ENCODE measurements at places on chromosomes 4 and X.
A peak's percentile ranks its signal among the peaks of the same experiment; 100 is the strongest.

DNA sequence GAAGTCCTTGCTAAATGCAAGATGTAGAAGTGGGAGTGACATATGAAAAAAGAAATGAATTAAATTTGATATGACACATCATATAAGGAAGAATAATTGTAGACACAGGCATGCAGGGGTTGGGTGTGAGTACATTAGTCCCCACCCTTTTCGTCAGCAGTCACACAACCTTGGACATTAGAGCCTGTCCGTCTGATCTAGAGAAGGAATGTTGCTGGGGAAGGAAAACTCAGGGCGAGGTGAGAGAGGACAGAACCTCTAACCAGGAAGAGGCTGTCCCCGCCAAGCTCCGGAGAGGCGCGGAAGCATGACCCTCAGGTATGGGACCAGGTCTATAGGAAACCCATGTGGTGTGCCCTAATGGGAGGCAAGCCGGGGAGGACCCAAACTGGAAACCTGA, 102.1 kb downstream of the RELL1 start:
- no peak for DNase-seq

DNA sequence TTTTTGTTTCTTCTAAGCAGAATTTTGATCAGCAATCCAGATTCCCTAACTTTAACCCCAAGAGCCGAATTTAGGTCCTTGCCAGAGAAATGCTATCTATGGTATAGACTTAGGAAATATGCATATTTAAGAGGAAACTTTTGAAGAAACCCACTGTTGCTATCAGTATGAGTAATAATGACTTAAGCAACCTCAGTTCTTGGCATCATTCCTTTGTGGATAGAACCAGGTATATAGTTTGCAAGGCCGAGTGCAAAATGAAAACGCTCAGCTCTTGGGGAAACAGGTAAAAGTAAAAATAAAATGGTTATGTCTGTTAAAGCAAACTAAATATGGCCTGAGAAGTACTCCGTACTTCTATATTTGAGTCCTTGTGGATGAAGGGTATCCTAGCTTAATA, 78.1 kb downstream of the ARSF start:
- DNase-seq, result no peak

- peak; percentile 60 for DNase-seq
Observed at GRCh38 chrX:115023811-115024210, 6.4 kb upstream of the IL13RA2 start.

GRCh38 chrX:112751076-112751475, 71.3 kb upstream of the LHFPL1 start:
- DNase-seq, result no peak

GRCh38 chrX:45527834-45528233, 327.2 kb upstream of the DIPK2B start:
- no peak for DNase-seq

DNA sequence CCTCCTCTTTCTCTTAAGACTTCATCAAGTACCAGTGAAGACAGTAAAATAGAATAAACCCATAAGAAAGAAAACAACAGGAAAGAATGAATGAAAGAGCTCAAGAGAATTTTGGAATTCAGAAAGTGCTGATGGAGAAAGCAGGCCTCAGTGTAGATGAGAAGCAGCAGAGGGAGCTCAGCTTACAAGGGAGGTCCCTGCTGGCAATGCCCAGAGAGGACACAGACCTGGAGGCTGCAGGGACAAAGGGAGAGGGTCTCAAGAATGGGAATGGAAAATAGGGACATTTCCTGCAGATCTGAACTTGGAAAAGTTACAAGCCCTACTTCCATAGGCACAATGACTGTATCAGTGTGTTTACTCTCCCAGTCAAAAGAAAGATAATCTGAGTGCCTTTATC, 64.5 kb upstream of the MAGEA10 start:
- DNase-seq, result no peak

DNA sequence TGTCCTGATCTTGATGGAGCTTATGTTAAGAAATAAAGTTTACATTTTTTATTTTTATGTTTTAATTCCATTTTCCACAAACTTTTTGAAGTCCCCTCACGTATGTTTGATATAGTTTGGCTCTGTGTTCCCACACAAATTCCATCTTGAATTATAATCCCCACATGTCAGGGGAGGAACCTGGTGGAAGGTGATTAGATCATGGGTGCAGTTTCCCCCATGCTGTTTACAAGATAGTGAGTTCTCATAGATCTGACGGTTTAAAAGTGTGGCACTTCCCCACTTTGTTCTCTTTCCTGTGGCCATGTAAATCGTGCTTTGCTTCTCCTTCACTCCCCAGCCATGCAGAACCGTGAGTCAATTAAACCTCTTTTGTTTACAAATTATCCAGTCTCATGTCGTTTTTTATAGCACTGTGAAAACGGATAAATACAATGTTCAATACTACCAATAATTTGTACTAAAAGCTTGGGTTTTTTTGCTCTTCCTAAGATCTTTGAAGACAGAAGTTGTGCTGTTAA, 89.8 kb downstream of the PAPSS1 start:
- no peak for DNase-seq

- DNase-seq, result no peak
Observed at GRCh38 chrX:13491061-13491460, 78.3 kb upstream of the EGFL6 start.

DNA sequence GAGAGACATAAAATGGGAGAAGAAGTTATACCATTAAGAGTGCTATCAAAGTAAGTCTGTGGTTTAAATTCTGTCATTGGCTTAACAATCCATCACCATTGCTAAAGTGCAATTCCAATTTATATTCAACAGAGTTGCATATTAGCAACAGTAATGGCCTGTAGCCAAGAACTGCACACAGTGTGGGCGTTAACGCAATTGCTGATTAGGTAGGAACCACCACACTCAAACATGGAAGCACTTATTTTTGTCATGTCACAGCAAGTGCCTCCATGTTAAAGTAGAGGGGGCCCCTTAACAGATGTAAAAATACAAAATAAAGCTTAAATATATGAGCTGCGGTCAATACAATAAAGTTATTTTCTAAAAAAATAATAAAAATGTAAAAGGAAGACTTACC, 10.8 kb downstream of the LARP7 start:
- no peak for DNase-seq

DNA sequence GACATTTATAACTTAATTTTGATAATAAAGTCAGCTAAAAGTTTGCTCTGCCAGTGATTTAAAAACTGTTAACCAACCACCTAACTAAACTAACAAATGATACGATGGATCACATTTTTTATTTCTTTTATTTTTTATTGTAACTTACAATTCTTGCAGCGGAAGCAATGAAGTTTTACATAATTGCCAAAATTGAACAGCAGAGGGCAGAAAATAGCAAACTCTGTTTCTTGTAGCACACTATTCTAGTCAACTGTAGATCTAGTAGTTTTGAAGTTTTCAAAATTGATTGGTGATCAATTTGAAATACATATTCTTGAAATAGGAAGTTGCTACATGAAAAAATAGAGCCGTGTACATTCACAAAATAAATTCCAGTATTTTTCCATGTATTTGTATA, 2.8 kb upstream of the GRIA2 start:
- peak; percentile 9 for DNase-seq

- peak; percentile 71 for DNase-seq
Observed at GRCh38 chrX:107849747-107850421, 24.2 kb downstream of the MID2 start.

DNA sequence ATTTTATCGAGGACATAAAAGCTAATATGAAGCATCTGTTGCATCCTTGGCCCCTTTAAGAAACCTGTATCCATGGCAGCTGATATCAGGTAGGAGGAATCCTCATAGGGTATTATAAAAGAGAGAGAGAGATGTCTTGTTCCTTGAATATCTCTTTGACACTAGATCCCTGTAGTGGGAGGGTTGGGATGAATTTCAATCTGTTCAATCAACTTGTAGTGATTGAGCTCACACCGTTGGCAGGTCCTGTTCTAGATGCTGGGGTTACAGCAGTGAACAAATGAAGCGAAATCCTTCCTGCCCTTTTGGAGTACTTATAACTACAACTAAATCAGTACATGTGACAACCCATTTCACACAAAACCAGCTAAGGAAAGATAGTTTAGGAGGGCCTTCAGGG, 35.3 kb upstream of the GATB start:
- no peak for DNase-seq

DNA sequence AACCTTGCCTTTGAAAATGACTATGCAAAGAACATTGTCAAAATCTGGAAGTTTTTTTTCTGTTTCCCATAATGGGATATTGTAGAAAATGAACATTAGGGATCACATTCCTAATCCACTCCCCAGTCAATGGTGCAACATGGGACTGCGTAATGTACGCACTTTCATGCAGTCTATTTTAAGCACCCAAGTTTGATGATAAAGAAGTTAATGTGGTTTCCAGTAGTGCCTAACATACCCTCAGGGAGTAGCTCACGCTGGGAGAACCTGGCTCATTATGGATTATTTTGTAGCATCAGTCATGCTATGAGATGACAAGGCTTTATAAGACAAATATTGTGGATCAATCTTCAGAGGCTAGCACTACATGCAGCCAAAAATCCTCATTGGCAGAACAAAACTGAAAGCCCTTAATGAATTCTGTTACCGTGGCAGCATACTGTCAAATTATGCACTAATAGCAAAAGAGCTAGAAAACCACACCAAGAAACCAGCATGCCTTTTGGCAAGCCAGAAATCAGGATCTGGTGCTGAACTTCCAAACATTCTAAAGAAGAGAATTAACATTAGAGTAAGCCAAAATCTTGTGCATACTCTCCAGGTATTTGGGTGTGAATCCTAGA, 1392.8 kb upstream of the TENM3 start:
- no peak for DNase-seq

DNA sequence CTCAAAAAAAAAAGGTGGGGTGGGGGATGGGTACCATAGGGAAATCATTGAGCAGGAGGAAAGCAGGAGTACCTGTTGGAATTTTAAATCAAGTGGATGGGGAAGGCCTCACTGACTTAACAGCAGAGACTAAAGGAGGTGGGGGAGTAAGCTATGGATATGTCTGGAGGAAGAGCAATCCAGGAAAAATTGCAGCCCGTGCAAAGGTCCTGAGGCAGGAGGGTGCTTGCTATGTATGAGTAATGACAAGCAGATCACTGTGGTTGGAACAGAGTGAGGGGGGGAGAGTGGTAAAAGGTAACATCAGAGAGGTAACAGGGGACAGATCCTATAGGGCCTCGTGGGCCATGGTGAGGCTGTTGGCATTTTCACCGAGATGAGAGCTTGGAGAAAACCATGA, 4.1 kb downstream of the FTSJ1 start:
- no peak for DNase-seq

DNA sequence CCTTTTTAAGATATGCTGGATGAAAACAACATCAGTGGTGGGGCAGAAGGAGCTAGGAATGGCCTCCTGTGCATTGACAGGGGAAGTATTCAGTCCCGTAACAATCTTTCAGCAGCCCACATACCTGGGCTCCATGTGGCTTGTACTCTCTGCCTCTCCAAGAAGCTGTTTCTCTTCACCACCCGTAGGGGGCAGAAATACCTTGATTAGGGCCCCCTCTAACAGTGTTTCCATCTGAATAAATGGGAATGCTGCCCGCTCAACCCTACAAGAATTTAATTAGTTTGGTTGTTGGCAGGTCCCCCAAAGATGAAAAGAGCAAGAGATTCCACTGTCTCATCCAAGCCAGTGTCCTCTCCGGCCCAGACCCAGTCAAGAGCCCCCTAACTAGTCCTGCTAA, 155.2 kb downstream of the SMIM20 start:
- peak; percentile 19 for DNase-seq

DNA sequence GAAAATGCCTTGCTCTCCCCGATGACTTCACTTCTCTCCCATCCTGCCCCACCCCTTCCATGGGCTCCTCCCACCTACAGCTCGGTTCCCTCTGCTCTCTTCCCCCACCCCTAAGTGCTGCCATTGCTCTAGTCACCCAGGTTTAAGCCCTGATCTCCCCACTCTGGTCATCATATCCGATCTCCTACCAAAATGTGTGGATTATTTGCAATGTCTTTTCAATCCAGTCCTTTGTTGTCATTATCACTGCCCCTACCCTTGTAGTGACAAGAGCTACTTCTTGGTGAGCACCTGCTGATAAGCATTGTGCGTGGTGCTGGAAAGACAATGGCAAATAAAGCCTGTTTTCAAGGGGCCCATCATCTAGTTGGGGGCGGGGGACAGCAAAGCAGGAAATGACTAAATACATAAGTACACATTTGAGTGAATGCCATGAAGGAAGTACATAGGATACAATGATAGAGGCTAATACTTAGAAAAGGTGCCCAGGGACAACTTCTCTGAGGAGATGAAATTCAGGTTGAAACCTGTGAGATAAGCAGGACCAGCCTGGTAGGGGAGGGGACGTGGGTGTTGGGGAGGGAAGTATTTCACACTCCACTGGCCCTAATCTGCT, 63.8 kb downstream of the DLG3 start:
- DNase-seq, result no peak

GRCh38 chrX:49282647-49283011, 13.0 kb downstream of the PPP1R3F start:
- DNase-seq, result no peak

GRCh38 chr4:108902769-108903168, 139.9 kb upstream of the ETNPPL start:
- DNase-seq, result no peak

DNA sequence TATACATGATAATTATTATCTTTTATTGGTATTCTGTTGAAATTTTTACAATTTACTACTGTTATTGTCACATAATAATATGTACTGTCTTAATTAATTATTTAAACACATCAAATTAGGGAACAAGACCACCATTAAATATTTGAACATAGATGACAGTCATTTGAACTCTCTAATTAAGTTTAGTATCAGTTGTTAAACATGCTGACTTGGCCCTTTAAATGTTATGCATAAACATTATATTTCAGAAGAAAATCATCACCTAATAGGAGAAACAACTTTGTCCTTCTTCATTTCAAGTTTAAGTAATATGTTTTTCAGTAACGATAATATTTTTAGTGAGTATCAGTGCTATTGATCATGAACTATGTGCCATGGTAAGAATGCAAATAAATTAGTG, 623.5 kb upstream of the GNPDA2 start:
- no peak for DNase-seq

- DNase-seq, result no peak
Observed at GRCh38 chr4:124414276-124415040, 298.1 kb downstream of the ANKRD50 start.

DNA sequence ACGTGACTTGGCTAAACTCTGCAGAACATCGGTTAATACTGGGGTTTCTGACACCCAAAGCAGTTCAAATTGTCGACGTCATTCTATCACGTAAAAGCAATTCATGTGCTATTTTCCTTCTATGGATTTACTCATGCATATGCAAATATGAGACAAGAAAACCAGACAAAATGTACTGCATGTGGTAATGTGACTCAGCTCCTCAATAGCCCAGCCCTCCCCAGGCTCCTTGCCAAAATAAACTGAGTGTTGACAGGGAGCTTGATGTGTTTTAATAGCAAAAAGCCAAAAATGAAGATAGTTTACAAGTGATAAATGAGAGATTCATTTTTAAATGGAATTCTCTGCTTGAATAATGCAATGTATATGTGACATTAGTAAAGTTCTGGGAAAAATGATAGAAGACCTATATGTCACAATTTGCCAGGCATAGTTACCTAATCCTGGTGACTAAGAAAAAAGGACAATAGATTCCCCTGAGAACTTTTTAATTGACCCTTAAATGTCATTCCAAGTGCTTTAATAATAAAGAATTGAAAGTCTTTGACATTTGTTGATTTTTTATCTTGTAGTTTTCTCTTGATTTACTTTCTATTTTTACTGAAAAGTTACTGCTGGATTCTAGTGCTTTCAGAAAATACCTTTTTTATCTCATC, 1700.6 kb upstream of the TENM3 start:
- no peak for DNase-seq
